ENCODE measurements at places on chromosomes 12 and 14.
A peak's percentile ranks its signal among the peaks of the same experiment; 100 is the strongest.

GRCh38 chr14:71482671-71483070 is 449.6 kb upstream of the RGS6 start:
- no peak for DNase-seq

DNA sequence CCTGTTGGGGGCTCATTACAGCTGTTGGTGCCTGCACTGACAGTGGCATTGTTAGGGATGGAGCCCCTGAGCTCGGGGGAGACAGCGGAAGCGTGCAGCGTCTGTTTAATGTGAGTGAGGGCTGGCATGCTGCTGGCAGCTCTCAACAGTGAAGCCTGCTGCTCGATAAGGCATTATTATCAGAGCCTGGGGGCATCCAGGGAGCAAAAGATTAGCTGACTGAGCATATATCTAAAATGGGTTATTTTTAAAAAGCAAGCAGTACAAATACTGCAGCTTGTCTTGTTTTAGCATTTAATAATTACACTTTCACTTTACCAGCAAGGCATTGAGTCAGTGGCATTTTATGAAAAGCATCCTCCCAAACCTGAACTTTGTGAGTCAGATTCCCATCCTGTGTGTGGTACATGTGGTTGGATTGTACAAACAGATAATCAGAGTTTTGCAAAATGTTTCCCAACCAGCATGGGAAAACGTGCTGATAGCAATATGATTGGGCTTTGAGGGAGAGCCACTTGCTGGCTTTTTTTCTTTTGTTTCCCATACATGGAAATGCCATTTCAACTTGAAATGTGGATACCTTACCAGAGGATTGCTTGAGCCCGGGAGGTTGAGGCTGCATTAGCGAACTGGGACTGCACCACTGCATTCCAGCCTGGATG is 150.8 kb downstream of the PRKCH start:
- DNase-seq: peak; percentile 28

DNA sequence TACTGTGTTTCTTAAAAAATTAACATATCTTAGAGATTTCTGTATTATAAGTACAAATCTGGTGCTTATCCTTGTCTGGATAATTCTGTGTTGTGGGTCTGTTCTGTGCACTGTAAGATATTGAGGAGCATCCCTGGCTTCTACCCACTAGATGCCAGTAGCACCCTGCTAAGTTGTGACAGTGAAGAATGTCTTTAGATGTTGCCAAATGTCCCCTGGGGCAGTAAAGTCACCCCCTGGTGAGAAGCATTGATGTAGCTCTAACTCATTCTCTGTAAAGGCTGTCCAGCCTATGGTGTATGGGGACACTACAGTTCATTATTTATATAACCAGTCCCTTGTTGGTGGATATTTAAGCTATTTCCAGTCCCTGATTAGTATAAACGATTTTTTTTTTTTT is 31.4 kb downstream of the MAP1LC3B2 start:
- DNase-seq: no peak

DNA sequence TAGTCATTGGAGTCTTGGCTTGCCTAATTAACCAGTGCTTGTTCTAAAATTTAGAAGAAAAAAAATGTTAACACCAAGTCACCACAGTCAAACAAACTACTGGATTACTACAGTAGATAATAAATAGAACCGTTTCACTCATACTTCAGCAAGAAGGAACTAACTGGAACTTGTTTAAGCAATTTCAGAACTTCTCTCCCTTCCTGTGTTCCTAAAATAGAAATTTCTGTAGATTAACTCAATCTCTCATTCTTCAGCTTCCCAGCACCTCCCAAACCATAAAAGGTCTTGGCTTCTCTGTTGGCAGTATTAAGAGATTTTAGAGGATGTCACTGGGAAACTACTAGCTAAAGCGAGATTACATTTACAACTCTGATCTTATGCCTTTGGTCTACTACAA is 18.6 kb downstream of the GNS start:
- no peak for DNase-seq

- no peak for DNase-seq
Observed at GRCh38 chr12:14514154-14514842, 53.4 kb downstream of the PLBD1 start.

DNA sequence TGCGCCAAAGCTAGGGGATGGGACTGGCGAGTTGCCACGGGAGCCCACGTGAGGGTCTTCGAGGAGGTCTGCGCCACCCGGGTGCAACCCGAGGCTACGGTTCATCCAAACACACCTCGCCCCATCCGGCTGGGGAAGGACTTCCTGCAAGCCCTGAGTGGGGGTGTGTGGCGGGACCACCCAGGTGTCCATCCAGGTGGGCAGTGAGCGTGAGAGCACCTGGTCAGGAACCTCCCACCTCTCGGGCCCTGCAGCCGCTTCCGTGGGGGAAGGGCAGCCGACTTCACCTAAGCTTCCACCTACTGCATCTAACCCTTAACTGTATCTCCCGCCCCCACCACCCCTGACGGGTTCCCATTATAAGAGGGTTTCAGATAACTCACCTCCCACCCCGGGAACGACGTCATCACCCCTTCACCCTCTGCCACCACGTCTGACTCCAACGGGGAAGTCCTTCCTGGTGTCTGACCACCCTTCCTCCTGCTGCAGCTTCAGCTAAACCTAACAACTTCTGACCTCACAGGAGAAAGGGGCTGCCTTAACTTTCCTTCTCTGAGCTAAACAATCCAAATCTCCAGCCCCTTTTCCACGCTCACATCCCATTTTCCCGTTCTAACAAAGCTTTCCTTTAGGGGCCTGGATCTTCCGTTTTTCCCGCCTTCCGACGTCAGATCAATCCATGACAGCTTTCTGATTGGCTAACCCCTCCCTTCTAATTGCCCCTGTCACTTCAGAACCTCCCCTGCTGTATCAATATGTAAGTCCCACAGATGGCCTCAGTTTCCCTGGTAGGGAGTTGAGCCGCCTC is 27.4 kb upstream of the SMUG1 start:
- no peak for DNase-seq

- DNase-seq: no peak
Observed at GRCh38 chr12:130011611-130012385, 108.0 kb upstream of the TMEM132D start.

GRCh38 chr14:96442355-96442754 is 50.4 kb downstream of the AK7 start:
- no peak for DNase-seq

GRCh38 chr14:68935761-68936214 is 43.3 kb downstream of the ACTN1 start:
- DNase-seq: no peak

- no peak for DNase-seq
Observed at GRCh38 chr12:27347779-27348178, 15.1 kb downstream of the BMAL2 start.

- no peak for DNase-seq
Observed at GRCh38 chr12:116436561-116437249, 122.5 kb upstream of the MAP1LC3B2 start.

- DNase-seq: no peak
Observed at GRCh38 chr14:39351708-39352107, 80.5 kb downstream of the FBXO33 start.

- no peak for DNase-seq
Observed at GRCh38 chr12:23066095-23066494, 441.1 kb downstream of the ETNK1 start.

- peak; percentile 55 for DNase-seq
Observed at GRCh38 chr12:93571365-93571924, 1.0 kb upstream of the SOCS2 start.

DNA sequence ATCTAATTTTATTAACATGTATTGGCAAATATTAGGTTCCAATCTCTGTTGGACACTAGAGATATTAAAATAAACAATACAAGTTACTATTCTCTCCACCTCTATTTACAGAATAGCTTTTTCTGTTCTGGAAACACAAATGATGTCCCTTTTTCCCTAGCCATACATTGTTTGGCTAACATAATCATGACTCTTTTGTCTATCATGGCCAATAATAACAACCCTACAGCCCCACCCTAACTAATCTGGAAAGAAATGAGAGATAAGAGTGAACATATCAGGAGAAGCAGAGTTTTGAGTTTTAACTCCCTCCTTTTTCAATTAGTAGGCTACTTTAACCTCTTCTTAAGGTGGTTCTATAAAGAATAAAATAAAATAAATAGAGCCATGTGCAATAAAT is 40.2 kb downstream of the RASSF9 start:
- no peak for DNase-seq

DNA sequence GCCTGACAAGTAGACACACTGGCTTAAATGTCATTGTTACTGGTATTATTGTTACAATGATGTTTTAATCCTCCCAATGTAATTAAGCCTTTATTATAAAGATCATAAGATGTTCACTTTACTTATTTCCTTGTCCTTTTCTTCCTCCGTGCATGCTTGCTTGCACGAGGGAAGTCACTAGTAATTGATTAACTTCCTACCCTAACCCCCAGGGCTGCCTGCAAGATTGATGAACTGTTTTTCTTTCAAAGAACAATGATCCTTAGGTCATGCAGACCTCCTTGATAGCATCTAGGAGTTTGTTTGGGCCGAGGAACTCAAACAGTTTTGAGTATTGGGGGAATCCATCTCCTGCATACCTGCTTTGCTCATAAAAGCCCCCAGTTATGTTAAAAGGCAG is 43.0 kb downstream of the GLRX5 start:
- no peak for DNase-seq

GRCh38 chr14:103206836-103207387 is 83.7 kb downstream of the TNFAIP2 start:
- DNase-seq: no peak

- DNase-seq: no peak
Observed at GRCh38 chr12:68012712-68013111, 23.5 kb downstream of the IFNG-AS1 start.

DNA sequence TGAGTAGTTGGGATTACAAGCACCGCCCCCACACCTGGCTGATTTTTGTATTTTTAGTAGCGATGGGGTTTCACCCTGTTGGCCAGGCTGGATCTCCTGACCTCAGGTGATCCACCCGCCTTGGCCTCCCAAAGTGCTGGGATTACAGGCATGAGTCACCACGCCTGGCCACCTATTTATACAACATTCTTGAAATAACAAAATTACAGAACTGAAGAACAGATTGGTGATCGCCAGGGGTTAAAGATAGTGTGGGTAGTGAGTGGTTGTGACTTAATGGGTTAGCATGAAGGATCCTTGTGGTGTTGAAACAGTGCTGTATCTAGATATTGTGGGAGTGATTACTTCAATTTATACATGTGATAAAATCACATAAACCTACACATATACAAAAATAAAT is 7.4 kb downstream of the GLIPR1L1 start:
- no peak for DNase-seq

- no peak for DNase-seq
Observed at GRCh38 chr12:14772946-14773345, 30.3 kb downstream of the WBP11 start.

DNA sequence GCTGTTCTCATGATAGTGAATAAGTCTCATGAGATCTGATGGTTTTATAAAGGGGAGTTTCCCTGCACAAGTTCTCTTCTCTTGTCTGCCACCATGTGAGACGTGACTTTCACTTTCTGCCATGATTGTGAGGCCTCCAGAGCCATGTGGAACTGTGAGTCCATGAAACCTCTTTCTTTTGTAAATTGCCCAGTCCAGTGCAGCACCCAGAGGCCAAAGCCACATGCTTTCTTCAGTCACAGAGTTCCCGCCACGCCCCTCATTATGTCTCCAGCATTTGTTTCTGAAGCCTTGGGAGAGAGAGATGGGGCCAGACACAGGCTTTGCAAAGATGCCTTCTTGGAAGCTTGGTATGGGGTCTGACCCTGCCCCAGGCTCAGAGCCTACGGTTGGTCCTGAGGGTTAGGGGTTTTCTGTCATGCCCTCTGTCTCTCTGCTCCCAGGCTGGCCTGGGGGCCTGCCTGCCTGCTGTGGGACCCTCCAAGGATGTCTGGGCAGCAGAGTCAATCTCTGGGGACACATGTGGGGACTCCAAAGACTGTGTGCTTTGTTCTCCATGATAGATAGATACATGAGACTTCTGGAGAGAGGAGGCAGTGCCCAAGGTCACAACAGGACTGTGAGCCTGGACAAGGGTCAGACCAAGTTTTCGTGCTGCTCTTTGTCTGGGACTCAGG is 114.1 kb upstream of the PRMT8 start:
- DNase-seq: no peak

DNA sequence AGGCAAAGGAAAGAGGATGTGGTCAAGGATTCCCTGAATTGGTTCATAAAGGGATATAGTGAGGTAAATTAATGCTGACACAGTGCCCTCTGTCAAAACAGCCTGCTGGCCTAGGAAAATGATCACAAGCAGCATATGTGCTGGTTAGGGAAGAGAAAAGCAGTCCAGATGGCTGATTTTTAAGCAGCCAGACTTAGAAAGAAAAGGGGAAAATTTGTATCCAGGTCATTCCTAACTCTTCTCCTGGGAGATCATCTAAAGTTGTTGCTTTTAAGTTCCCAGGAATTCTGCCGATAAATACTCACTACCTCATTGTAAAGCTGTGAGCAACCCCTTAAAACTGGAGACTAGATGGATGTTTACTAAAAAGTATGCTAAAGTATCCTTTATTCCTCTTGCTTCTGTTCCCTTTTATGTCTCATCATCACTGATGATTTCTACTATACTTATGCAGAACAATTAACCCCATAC is 46.4 kb upstream of the CNOT2 start:
- no peak for DNase-seq

GRCh38 chr14:103100281-103101121 is 6.0 kb downstream of the EXOC3L4 start:
- DNase-seq: no peak

- DNase-seq: no peak
Observed at GRCh38 chr14:35553808-35554207, 19.8 kb downstream of the INSM2 start.

GRCh38 chr14:76575108-76575507 is 186.2 kb upstream of the VASH1 start:
- DNase-seq: no peak
